ENCODE measurements at places on chromosomes 4 and X.

DNA sequence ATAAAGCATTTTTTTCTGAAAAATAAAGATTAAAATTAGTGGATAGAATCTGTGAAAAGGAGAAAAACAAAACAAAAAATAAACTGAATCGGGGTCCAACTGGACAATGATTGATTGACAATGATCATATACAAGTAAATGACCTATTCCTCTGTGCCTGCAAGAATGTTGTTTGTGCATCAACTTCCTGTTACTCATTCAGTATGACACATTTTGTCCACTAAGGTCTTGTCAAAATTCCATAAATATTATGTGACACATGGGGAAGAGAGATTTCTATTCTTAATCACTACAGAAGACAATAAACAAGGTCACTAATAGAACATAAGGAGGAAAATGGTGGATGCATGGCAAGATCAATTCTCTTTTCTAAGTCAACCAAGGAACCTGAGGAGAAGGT, 54.9 kb downstream of the F8 start:
- no peak for DNase-seq

DNA sequence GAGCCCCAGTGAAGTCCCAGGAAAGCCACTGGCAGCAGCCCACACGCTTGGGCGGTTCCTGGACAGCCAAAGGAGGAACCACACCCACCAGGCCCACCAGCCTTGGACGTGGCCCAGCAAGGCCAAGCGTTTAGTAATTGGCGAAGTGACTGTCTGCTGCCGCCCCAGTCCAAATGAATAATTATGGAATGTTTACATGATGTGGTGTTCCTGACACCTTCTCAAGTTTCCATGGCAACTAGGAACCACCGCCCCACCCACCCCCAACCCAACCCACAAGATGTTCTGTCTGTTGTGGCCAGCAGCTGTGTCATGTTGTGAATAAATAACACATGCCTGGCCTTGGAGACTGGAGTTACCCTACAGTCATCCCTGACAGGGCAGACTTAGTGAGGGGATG, 22.3 kb downstream of the APLN start:
- DNase-seq: no peak

DNA sequence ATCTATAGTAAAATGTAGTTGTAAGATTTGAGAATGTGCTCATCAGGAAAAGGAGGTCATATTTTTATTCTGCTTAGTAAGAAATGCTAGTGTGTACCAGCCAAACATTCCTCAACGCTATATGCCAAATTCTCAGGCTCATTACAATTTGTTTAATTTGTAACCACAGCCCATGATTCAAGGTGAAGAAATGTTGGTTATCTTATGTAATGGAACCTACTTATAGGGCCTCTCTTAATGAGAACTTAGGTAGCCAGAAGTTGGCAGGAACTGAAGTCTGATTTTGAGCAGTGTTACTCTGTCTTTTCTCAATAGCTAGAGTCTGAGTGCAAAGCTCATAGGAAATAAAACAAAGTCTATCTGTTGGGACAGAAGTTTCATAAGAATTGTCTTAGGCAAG, 595.0 kb downstream of the GLUD2 start:
- no peak for DNase-seq

DNA sequence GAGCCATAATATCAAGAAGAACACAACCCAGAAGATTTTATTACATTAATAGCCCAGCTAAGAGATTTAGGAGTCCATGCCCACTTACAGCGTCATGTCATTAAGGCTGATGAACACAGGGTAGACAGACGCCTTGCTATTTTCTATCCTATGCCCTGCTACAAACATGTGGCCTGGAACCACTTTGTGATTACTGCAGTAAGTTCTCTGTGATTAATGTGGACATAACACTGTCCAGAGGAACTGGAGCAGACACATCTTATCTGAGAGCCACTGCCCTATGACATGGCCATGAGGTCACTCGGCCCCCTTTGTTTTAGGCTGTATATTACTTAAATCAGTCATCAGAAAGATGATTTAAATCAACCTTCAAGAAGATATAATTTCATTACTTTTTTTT, 211.7 kb downstream of the MAML3 start:
- no peak for DNase-seq

DNA sequence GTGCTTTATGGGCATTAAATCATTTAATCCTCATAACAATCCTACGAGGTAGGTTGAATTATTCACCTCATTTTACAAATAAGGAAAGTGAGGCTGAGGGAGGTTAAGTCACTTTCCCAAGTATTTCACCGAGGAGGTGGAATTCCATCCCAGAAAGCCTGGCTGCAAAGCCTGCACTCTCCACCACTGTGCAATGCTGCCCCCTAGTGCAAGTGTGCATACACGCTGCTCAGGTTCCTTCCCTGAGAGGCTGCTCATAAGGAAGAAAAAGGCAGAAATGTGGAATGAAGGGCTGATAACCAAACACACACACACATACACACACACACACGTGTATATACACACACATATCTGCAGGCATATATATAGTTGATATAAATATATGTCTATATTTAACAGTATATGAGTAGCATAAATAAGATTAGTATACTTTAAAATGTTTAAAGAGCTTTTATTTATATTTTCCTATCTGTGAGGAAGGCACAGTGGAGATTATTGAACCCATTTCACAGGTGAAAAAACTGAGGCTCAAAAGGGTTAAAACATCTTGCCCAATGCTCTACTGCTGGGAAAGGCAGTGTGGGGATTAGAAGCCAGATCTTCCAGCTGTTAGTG, 714.5 kb upstream of the TENM3 start:
- no peak for DNase-seq

DNA sequence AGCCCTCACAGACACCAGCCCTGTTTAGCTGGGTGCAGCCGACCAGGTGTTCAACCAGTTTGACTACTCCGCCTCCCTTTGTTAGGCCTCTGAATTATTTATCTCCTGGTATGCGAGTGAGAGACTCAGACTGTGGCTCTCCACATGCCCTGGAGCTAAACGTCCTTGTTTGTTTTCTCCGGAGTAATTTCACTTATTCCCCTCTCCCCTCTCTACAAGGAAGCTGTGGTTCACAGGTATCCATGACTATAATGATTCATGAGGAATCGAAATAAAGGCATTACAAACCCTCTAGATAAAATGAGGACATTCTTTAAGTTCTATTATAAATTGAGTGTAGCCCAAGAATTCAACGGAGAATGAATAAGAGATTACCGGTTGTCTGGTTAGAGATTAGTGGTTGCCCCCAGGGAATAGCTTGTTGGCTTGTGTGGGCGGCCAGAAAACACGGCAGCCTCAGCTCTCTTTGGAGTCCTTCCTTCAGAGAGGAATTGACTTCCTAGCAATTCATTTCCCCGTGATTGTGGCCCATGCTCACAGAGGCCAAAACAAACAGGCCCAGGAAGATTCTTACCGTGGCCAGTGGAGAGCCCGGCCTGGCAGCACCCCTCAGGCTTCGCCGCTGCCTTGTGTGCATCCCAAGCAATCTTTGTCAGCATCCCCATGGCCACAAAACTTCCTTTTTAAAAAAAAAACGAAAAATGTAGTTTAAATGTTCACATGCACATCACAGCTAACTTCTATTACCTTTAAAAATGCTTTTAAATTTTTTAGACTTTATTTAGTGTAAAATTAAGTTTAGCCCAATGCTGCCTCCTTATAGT, 60.2 kb upstream of the CBR4 start:
- no peak for DNase-seq

GRCh38 chrX:118964252-118964651, 10.2 kb upstream of the LONRF3 start:
- no peak for DNase-seq

GRCh38 chr4:164943192-164943591, 34.3 kb downstream of the TRIM61 start:
- no peak for DNase-seq

GRCh38 chr4:33111117-33111516, 2390.9 kb downstream of the PCDH7 start:
- no peak for DNase-seq

- no peak for DNase-seq
Measured at GRCh38 chr4:22488106-22488505, 27.8 kb downstream of the ADGRA3 start.

DNA sequence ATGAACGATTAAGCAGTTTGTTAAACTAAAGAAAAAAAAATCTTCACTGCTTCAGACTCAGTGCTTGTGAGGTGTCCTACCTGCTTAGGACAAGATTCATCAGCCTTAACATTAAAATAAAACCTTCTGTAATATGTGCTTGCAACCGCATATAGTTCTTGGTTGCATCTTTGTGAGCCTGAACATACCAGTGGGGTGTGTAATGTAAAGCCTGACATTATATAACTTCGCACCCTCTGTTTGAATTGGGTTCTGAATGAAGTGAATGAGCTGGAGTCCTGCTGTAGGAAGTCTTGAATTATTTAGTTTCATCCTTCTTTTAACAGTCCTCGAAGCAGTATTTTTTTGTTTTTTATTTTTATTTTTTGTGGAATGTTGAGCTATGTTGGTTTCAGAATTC, 3.1 kb downstream of the KDM6A start:
- DNase-seq: no peak

- no peak for DNase-seq
Measured at GRCh38 chr4:150863456-150863855, 151.6 kb downstream of the LRBA start.

DNA sequence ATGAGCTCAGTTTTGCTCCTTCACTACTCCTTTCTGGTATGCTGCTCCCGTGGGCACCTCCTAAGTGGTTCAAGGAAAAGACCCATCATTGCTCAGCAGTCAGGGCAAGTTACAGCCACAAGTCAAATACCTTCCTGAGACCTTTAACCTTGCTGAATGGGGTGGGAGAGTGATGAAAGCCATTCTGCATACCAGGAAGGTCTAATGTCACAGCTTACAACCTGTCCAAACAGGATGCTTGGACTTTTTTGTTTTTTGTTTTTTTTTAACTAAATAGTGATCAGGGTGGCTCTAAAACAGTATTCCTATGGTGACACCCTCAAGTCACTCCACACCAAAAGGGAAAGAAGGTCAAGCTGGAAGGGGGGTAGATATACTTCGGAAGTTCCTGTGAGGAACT, 93.1 kb downstream of the GPC3 start:
- DNase-seq: no peak

DNA sequence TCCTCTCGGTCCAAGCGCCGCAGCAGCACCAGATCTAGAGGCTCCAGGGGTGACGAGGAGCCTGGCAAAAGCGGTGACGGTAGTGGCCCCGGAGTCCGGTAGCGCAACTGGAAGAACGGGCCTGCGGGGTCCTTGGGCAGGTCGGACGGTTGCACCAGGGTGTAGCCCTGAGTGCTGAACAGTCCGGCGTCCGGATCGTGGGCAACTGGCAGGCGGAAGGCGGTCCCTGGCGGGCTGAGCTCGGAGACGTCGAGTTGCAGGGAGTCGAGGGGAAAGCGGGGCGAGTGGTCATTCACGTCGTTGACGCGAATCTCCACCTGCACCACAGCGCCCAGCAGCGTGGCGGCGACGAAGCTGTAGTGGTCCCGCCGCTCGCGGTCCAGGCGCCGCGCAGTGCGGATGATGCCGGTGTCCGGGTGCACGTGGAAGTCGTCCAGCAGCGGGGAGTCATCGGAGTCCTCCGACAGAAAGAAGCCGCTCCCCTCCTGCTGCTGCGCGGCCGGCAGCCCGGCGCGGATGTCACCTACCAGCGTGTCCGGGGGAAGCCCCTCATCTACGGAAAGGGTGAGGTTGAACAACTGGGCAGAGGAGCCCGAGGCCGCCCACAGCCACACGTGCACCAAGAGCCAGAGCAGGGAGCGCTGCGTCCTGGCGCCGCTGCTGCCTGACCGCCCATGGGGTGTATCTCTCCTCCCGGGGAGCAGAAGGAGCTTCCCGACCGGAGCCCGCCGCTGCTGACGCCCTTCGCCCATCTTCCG, 837 bp downstream of the DCHS2 start:
- DNase-seq: no peak

- DNase-seq: no peak
Measured at GRCh38 chr4:36142504-36142903, 101.8 kb downstream of the ARAP2 start.

DNA sequence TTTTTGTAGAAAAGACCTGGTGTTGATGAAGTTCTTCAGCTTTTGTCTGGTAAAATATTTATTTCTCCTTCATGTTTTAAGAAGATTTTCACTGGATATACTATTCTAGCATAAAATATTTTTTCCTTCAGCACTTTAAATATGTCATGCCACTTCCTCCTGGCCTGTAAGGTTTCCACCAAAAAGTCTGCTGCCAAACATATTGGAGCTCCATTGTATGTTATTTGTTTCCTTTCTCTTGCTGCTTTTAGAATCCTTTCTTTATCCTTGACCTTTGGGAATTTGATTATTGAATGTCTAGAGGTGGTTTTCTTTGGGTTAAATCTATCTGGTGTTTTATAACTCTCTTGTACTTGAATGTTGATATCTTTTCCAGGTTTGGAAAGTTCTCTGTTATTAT, 35.6 kb upstream of the NMU start:
- DNase-seq: no peak

DNA sequence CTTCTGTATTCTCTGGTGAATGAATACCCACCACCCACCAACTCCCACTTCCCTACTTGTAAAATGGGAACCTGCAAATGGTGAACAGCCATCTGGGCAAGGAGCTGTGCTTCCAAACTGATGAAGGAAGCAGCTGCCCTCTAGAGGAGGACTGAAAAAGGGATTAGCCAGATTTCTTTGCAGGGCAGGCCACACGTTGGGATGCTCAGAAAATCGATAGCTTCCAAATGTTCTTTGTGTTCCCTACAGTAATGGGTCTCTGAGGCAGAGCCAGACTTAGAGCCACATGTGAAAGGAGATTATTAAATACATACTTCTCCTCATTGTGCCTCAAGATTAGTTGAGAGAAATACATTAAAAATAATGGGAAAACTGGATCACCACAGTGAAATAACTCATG, 39.3 kb upstream of the LPAR4 start:
- DNase-seq: no peak

DNA sequence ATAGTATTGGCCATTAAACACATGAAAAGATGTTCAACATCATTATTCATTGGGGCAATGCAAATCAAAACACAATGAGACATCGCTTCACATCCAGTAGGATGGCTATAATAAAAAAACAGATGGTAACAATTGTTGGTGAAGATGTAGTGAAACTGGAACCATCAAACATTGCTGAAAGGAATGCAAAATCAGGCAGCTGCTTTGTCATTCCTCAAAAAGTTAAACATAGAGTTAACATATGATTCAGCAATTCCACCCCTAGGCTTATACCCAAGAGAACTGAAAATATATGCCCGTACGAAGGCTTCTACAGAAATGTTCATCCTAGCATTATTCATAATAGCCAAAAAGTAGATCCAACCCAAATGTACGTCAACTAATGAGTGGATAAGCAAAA, 144.0 kb upstream of the NAP1L5 start:
- DNase-seq: no peak

DNA sequence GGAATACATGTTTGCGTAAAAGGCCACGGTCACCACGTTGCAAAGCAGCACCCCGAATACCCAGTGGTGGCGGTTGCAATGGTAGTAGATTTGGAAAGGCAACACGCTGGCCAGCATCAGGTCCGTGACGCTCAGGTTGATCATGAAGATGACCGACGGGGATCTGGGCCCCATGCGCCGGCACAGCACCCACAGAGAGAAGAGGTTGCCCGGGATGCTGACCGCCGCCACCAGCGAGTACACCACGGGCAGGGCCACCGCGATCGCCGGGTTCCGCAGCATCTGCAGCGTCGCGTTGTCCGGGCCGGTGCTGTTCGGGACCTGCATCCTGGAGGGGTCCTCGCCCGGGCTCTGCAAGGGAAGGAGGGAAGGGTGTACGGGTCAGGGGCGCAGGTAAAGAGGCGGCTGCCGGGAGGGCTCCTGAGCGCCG, 13.5 kb upstream of the ASMTL start:
- DNase-seq: no peak

- DNase-seq: no peak
Measured at GRCh38 chr4:76564123-76564915, 129.3 kb downstream of the SHROOM3 start.

Data from stimulated activated CD8-positive, alpha-beta memory T cell treated with anti-CD3 and anti-CD28 coated beads, Interleukin-15, amount 100 ng/mL, for 1 hour (primary cell).